ENCODE measurements at places on chromosomes 1 and 21.

GRCh38 chr1:89641781-89642180 lies 8.9 kb downstream of the LRRC8C start:
- DNase-seq = no peak

- no peak for DNase-seq
Observed at GRCh38 chr1:8649027-8649426, 168.4 kb downstream of the RERE start.

GRCh38 chr1:231613419-231614349 lies 12.9 kb upstream of the DISC1 start:
- no peak for DNase-seq

GRCh38 chr1:231165371-231165770 lies 3.5 kb downstream of the TRIM67 start:
- no peak for DNase-seq

DNA sequence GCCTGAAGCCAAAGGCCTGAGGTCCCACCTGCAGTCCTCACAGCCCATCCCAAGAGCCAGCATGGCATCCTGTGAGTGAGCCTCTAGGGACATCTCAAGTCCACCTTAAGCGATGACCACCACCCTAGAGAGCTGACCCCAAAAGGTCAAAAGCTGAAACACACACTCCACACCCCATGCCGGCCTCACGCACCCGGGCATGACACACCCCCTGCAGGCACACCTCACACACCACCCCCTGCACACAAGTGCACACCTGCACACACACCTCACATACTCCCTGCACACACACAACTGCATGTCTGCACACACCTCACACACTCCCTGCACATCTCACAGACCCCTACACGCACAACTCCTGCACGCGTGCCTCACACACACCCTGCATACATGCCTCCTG lies 118.7 kb downstream of the NPHP4 start:
- no peak for DNase-seq

- DNase-seq = no peak
Observed at GRCh38 chr1:200330741-200331428, 79.0 kb downstream of the ZNF281 start.

DNA sequence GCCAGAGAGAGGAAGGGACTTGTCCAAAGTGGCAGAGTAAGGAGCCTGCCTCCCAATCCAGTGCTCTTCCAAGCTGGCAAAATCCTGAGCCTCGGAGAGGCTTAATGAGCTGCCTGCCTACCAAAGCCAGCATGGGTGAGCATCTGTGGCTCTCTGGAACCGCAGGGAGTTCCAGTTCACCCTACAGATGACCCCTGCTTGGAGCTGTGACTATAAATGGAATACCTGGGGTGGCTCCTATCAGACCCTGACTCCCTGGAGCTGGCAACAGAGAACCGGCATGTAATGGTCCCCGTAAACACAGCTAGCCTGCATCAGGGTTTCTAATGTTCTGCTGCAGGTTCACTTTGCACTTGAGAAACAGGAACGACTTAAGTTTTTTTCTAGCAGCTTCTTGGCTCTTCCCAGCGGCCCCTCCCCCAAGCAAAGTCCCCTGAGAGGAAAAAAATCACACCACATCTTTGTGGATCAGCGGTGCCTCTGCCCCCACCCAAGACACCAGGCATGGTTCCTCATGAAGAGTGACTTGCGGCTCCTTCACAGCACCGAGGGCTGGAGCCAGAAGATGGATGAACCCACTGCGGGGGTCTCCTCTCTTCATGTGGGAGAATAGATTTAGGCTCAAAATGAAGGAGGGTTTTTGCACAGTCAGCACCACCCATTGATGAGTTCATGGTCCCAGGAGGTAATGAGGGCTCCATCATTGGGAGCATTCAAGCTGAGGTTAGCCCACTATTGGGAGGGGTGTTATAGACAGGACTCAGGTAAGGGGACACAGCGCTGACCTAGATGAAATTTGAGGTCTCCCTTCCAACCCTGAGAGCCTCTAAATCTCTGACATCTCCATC lies 79.0 kb downstream of the SYT2 start:
- DNase-seq = no peak

- DNase-seq = no peak
Observed at GRCh38 chr21:31348188-31348587, 4.1 kb upstream of the TIAM1 start.

DNA sequence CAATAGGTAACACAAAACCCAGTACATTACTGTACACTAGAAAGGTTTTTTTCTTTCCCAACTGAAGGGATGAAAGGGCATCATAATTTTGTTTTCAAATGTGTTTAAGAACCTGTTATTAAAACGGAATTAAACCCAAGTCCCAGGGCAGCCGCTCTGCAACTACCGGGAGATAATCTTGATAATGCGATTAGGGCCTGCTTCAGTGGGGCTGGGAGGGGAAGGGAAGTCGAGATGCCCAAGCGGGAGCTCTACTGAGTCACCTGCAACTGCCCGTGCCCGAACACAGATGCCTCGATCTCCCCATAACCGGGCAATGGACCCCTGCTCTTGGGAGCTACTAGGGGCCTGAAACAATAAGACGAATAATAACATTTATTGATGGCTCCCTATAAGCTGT lies 61.4 kb downstream of the KAZN start:
- no peak for DNase-seq

DNA sequence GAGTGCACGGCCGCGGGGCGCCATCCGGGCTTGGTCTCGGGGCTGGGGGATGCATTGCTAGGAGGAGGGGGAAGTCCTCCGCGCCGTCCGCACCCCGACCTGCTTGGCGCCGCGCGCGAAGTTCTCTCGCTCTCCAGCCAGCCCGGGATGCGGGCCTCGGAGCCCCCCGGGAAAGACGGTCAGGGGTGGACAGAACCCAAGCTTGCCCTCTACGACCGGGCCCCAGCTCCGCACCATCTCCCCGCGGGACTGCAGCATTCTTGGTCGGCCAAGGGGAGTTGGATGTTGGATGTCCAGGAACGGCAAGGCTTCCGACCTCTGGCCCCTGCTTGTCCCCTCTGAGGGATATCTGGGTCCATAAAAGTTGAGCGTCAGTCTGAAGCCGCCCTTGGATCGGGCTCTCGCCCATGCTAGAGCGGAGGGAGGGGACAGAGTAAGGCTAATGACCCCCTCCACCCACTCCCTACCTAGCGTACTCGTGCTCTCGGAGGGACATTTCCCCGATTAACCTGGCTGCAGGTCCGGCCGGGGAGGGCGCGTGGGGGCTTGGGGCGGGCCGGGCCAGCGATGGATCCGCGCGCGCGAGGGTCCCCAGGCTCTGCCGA lies 522 bp downstream of the DISP3 start:
- no peak for DNase-seq

DNA sequence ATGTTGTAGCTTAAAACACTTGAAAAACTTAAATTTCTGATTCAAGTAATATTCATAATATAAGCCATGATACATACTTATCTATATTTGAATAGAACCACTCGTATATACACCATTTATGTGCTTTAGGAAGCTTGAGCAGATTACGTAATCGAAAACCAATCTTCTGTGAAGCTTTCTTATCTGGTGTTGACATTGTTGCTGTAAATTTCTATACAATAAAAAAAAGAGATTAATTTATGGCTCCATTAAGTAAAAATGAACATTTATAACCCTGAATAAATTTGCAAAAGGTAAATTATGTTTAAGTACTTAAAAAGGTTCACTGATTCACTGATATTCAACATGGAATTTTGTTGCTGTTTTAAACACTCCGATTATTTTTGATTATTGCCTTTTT lies 21.4 kb downstream of the LIN9 start:
- DNase-seq = no peak

DNA sequence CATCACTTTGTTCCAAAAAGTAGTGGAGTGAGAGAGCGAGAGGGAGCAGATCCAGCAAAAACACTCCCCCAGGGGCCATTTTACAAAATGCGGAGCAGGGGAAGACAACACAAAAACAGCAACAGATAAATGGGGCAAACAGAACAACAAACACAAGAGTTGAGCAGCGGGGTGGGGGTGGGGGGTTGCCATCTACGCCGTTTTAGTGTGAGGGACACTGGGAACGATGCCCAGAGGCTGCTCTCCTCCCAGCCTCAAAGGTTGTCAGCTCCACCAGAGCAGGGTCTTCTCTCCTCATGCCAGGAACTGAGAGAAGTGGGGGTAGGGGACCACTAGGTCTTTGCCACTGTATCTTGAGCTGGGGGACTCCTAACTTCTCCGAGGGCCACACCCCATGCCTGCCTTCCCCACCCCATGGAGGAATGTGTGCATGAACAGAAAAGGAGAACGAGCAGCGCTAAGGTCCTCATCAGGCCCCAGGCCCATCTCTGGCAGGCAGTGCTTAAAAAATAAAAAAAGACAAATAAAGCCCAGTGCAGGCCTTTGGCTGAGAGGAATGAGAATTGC lies 1.3 kb upstream of the PBXIP1 start:
- DNase-seq = no peak

DNA sequence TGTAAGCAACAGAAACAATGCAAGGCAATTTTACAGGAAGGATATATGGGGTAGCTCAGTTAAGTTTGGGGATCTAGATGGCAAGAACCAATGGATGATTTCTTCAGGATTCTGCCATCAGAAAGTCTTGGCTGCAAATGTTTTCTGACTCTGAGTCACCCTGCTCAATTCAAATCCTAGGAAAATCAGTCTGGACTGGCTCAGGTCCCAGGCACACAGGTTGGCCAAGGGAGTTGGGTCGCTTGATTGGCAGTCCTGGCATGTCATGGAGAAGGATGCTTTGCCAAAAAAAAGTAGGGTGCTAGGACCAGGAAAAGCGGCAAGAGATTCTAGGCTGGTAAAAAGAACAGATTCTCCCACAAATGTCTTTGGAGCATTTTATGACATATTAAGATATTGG lies 28.9 kb upstream of the S1PR1 start:
- DNase-seq = no peak

GRCh38 chr1:36096500-36097432 lies 8.1 kb downstream of the ADPRS start:
- DNase-seq = no peak

GRCh38 chr1:168529518-168529917 lies 14.3 kb downstream of the XCL2 start:
- no peak for DNase-seq

GRCh38 chr1:177043597-177043996 lies 120.9 kb downstream of the ASTN1 start:
- no peak for DNase-seq

DNA sequence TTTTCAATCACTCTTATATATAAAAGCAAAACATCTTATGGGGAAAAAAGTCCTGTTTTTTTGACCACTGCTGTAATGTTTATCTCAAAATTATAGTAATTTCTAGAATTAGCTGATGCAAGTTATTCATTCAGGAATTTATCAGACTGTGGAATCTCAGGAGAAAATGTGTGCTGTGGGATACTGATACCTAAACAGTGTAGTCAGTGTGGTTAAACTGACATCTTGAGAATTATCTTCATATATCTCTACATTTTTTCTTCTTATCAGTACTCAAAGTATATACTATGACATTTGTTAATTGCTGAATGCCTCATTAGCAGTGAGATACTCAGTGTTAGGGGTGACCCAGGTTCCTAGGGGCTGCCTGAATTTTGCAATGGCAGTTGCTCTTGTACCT lies 839.3 kb downstream of the KCNT2 start:
- DNase-seq = no peak

DNA sequence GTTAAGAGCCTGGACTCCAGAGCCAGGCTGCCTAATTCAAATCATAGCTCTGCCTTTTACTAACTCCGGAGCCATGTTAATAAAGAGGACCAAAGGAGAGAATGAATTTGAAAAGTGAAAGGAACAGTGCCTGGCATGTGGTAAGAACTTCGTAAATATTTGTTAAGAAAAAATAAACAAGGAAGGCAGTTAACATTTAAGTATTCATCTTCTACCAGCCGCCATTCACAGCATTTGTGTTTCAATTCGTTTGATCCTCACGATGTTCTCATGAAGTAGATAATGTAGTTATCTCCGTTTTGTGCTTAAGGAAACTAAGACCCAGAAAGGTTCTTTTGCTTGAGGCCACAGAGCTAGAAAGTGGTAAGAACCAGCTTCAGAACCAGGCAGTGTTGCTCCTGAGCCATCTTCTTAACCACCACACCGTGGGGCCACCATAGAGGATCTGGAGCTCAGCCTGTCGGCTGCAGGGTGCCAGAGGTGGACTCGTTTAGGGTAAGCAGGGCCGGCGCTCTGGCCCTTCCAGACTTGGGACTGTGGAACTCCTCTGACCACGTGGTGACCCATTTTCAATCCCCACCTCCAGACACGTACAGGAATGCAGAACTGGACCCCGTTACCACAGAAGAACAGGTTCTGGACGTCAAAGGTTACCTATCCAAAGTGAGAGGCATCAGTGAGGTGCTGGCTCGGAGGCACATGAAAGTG lies 11.9 kb downstream of the MFN2 start:
- DNase-seq = no peak

DNA sequence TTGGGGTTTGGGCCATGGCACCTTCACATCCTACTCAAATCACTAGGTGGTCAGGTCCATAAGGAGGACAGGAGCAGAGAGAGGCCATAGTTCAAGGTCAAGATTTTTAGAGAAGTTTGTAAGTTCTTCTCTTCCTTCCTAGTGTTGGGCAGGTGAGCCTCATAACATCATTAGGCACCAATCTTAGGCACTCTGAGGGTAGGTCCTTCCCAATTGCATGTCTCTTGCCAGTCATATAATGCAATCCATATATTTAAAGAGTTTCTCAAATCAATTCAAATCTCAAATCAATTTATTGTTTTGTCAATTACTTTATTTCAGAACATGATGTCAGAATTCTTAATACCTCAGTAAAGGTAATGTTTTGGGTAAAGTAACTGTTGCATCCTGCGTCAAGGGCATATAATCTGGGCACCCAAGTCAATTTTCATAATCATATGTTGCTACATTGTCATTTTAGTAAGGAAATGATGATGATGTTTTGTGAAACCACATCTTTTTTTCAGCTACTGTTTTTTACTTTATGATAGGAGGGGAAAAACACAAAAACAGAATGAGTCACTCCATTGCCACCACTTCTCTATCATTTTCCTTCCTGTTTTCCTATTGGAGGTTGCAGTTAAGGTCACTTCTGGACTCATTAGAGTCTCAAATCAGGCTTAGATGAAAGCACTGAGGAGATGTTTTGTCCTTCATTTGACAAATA lies 122.7 kb downstream of the UCHL5 start:
- no peak for DNase-seq

DNA sequence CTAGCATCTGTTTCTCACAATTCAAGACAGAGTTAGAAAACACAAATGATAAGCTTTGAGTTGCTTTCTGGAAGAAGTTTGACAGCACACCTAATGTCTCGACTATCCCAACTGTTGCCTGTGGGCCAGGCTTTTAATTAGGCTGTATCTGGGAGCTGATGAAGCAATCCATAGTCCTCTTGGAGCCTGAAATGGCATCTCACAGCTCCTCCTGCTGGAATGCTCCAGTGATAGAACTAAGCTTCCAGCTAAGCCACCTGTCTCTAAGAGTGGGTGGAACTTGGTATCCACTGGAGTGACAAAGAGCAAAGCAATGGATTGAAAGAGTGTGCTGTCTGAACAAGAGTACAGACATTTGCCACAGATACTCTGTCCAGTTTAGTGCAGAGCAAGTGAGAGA lies 605.3 kb upstream of the NR5A2 start:
- no peak for DNase-seq
